CD4-positive, CD25-positive, alpha-beta regulatory T cell (primary cell): ENCODE measurements at places on chromosomes 5 and 9. TPM values are rescaled to one million over a fixed set of nuclear protein-coding genes. Genes with fewer than 3 reads are reported as not detected.

GRCh38 chr5:114311968-114312367, 49.9 kb upstream of the KCNN2 start:
- no peak for DNase-seq
- H3K36me3 ChIP-seq: no peaks in the 10 kb centered on the region

GRCh38 chr5:131611064-131611381, 24.0 kb downstream of the RAPGEF6 start:
- peaks cover 18% of the 10 kb centered on the region for H3K4me1 ChIP-seq
- H3K27ac ChIP-seq: no peak overlapping the region
- no peaks in the 10 kb centered on the region for H3K36me3 ChIP-seq
- H3K4me3 ChIP-seq: no peak overlapping the region
- no peak for DNase-seq

GRCh38 chr5:175747539-175748060, 89.7 kb downstream of the HRH2 start:
- no peaks in the 10 kb centered on the region for H3K36me3 ChIP-seq
- H3K27me3 ChIP-seq: peaks cover 13% of the 10 kb centered on the region
- no peaks in the 10 kb centered on the region for H3K4me1 ChIP-seq
- H3K4me3 ChIP-seq: no peak overlapping the region
- no peak overlapping the region for H3K27ac ChIP-seq

The NPDC1 gene
- 106 TPM for total RNA-seq

The NKD2 gene
- total RNA-seq: not detected

The ADGRD2 gene
- not detected for total RNA-seq
